Sciatic nerve (tissue), 2 donors: ENCODE measurements at places on chromosomes 4 and X.

DNA sequence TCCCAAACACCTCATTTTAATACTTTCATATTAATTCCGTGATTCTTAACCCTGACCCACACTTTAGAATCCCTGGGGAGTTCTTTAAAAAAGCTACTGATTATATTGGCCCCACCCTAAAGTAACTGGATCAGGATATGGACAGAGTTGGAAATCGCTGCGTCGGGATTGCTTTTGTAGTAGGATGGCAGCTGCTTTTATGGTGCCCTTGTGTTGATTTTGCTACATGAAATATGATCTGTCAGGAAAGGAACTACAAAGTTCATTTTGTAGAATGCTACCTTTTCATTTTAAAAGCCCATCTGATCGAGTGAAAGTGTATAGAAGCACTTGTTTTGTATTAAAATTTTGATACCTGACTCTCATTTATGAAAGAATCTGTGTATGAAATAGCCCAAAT is 43.6 kb downstream of the TMEM131L start:
- DNase-seq = no peak

GRCh38 chr4:152805071-152805650 is 25.4 kb downstream of the ARFIP1 start:
- no peak for DNase-seq

GRCh38 chr4:5933996-5934831 is 41.3 kb upstream of the CRMP1 start:
- no peak for DNase-seq

GRCh38 chrX:45766981-45767501 is 566.4 kb upstream of the DIPK2B start:
- no peak for DNase-seq

GRCh38 chr4:78945651-78946179 is 6.5 kb upstream of the PAQR3 start:
- no peak for DNase-seq

DNA sequence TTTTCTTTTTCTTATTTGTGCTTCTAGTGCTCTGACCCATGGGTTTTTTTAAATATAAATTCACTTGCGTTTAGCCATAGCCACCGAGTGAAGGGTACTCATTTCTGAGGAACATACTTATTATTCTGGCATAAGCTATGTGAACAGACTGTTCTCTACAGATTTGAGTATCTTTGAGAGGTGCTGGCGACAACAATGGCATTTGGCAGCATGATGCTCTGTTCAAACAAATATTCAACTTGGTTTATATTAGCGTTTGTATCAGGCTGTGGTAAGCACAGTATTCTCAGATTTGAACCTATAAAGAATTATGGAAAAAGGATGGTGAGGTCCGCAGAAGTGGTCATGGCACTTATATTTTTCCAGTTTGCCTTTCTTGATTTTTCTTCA is 108.7 kb upstream of the LIMCH1 start:
- DNase-seq = no peak

GRCh38 chr4:139828966-139829664 is 163.5 kb downstream of the MGST2 start:
- no peak for DNase-seq
